ENCODE measurements at places on chromosomes 1 and 21.

- no peak overlapping the region for H3K27ac ChIP-seq
- no peak overlapping the region for H3K4me3 ChIP-seq
- H3K27me3 ChIP-seq, result no peaks in the 10 kb centered on the region
- H3K4me1 ChIP-seq, result no peaks in the 10 kb centered on the region
Observed at GRCh38 chr1:223347583-223347982, 16.4 kb downstream of the SUSD4 start.

DNA sequence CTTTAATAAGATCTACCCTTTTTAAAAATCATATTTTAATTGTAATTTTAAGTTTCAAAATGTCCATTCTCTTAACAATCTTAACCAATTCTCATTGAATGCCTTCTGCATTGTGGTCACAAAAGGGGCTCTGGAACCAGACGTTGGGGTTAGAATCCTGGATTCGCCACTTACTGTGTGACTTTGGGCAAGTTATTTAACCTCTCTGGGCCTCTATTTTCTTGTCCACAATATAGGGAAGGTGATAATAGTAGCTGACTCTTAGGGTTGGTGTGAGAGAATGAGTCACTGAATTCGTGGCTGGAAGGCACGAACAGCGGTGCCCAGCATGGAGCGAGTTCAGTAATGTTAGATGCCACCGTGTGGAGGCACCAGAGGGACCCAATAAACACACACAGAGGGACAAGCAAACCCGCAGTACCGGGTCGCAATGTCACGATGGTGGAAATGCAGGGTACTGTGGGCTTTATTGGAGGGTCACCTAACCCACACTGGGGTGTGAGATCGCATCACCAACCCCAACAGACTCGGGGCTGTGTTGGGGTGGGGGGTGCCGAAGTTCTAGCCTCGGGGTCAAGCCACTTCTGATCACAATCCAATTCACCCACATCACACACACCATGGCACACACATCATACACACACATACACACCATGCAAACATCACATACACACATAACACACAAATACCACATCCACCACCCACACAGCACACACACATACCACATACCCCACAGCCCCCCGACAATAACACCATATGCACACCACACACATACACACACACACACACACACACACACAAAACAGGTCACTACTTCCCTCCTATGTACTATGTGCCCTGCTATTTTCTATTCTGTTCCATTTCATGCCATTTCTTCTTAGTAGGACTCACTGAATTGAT is 27.0 kb upstream of the IFNAR2 start:
- H3K4me1 ChIP-seq, result peaks cover 54% of the 10 kb centered on the region
- peaks cover 3% of the 10 kb centered on the region for H3K36me3 ChIP-seq
- H3K27ac ChIP-seq, result no peak overlapping the region
- no peak for DNase-seq
- no peaks in the 10 kb centered on the region for H3K27me3 ChIP-seq

- peak overlapping the region; percentile 97 for H3K27ac ChIP-seq
- peaks cover 27% of the 10 kb centered on the region for H3K36me3 ChIP-seq
- no peaks in the 10 kb centered on the region for H3K27me3 ChIP-seq
Observed at GRCh38 chr1:157137046-157137407, 1.2 kb downstream of the ETV3 start.

DNA sequence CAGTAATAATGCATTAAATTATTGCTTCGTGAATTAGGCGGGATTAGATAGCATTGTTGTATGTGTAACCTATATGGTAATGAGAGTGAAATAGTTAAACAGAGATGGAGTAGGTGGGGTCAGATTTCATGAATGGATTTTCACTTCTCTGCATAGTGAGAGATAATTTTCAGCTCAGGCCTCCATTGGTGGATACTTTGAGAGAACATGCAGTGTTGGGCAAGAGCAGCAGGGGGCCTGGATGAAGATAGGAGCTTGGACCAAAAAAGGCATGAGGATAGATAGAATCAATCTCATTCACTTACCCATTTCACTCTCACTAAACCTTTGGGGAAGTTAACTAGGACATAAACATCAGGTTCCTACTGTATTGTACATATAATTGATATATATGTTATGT is 39.5 kb upstream of the C1orf87 start:
- no peak overlapping the region for H3K4me3 ChIP-seq
- no peak overlapping the region for H3K27ac ChIP-seq
- no peak for DNase-seq
- H3K27me3 ChIP-seq, result peaks cover 6% of the 10 kb centered on the region
- no peaks in the 10 kb centered on the region for H3K4me1 ChIP-seq
